Uterus (tissue), 4 donors: ENCODE measurements at places on chromosomes 4 and X. TPM values are rescaled to one million over a fixed set of nuclear protein-coding genes. Genes with fewer than 3 reads are reported as not detected.

The SAGE1 gene
- total RNA-seq = not detected

The RGN gene
- 7.3 TPM for total RNA-seq

The CXCL11 gene
- not detected for total RNA-seq

The ADH5 gene
- total RNA-seq = 179 TPM

The GATB gene
- total RNA-seq = 31.5 TPM

The LRIT3 gene
- not detected for total RNA-seq

The MAMLD1 gene
- 3.2 TPM for total RNA-seq

The XG gene
- total RNA-seq = not detected
